A673 (cell line): ENCODE measurements at places on chromosomes 12 and 14.

DNA sequence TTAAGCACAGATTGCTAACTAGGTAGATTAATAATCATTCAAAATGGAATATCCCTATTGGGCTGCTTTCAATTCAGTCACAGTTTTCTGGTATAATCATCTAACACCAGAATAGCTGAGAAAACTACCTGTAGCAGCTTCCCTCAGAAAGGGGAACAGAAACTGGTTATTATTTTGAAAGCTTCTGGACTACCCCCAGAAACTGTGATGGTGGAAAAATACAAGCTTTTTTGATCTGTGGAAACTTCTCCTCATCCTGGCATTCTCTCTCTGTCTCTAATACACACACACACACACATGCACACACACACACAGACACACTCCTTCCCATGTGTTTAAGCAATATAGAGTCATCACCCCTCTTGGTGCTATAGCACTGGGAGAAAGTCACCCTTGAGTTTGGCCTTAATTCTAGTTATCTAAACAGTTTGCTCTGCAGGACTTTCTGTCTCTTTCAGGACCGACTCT lies 251.5 kb upstream of the LMO3 start:
- no peaks in the 10 kb centered on the region for H3K36me3 ChIP-seq
- no peaks in the 10 kb centered on the region for H3K27me3 ChIP-seq
- no peaks in the 10 kb centered on the region for H3K4me1 ChIP-seq

- DNase-seq: no peak
- no peaks in the 10 kb centered on the region for H3K36me3 ChIP-seq
- no peak overlapping the region for H3K4me3 ChIP-seq
- H3K4me1 ChIP-seq: peaks cover 14% of the 10 kb centered on the region
These were observed 30.3 kb downstream of the FBXL14 start for GRCh38 chr12:1564067-1564466.

- H3K36me3 ChIP-seq: peaks cover 40% of the 10 kb centered on the region
- H3K4me1 ChIP-seq: no peaks in the 10 kb centered on the region
- no peak overlapping the region for H3K4me3 ChIP-seq
- H3K27ac ChIP-seq: no peak overlapping the region
- no peak for DNase-seq
These were observed 70.1 kb upstream of the STRN3 start for GRCh38 chr14:31096255-31096654.

GRCh38 chr14:69693801-69694729 lies 72.9 kb upstream of the SRSF5 start:
- H3K27me3 ChIP-seq: no peaks in the 10 kb centered on the region
- no peak for DNase-seq
- no peak overlapping the region for H3K4me3 ChIP-seq
- H3K36me3 ChIP-seq: no peaks in the 10 kb centered on the region
- peak overlapping the region; percentile 25 for H3K27ac ChIP-seq

- H3K36me3 ChIP-seq: no peaks in the 10 kb centered on the region
- no peaks in the 10 kb centered on the region for H3K4me1 ChIP-seq
- H3K27ac ChIP-seq: no peak overlapping the region
These were observed 338.1 kb upstream of the SEL1L start for GRCh38 chr14:81871706-81872105.

GRCh38 chr14:77099425-77100167 lies 1.5 kb downstream of the CIPC start:
- H3K27ac ChIP-seq: peak overlapping the region; percentile 91
- peaks cover 17% of the 10 kb centered on the region for H3K4me1 ChIP-seq
- no peaks in the 10 kb centered on the region for H3K36me3 ChIP-seq
- no peaks in the 10 kb centered on the region for H3K27me3 ChIP-seq

DNA sequence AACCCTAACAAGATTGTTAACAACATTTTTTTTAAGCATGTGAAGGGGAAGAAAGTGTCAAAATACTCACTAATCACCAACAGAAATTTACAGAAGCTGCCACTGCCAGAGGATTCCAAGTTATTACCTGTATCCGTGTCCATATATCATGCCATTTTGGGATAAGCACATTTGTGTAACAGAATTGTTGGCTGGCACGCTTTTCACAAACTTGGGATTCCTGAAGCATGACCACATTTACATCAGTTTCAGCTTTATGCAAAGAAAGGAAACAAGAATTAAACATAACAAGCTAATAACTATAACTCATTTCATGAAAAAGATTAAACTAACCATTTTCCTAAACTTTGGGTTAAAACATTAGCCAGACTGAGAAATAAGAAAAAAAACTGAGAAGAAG lies 5.9 kb downstream of the NEMP1 start:
- H3K36me3 ChIP-seq: peaks cover 60% of the 10 kb centered on the region
- H3K27me3 ChIP-seq: no peaks in the 10 kb centered on the region
- H3K4me3 ChIP-seq: no peak overlapping the region

DNA sequence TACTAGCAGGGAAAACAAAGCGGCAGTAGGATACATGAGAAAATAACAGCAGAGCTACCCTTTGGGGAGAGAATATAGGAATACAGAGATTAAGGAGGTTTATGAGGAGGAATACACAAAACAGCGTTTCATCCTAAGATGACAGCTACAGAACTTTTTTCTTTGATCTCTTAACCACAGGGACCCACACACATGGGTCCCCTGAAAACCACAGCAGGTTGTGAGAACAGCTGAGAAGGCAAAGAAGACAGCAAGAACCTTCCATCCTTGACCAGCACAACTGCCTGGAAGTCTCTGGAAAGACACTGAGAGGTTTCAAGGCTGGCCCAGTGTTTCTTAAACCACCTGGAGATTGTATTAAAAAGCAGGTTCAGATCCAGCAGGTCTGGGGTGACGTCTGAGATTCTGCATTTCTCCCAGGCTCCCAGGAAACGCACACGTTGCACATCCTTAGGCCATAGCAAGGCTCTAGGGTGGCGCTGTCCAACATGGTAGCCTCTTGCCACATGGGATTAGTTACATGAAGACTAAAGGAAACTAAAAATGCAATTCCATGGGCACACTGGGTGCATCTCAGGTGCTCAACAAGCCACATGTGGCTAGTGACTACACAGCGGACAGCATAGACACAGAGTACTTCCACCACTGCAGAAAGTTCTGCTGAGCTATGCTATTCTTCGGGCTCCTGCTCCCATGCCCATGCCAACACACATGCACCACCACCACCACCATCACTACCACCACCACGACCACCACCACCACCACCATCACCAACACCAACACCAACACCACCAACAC lies 92.3 kb downstream of the FOXN3 start:
- H3K4me1 ChIP-seq: no peaks in the 10 kb centered on the region
- DNase-seq: no peak
- H3K4me3 ChIP-seq: no peak overlapping the region

DNA sequence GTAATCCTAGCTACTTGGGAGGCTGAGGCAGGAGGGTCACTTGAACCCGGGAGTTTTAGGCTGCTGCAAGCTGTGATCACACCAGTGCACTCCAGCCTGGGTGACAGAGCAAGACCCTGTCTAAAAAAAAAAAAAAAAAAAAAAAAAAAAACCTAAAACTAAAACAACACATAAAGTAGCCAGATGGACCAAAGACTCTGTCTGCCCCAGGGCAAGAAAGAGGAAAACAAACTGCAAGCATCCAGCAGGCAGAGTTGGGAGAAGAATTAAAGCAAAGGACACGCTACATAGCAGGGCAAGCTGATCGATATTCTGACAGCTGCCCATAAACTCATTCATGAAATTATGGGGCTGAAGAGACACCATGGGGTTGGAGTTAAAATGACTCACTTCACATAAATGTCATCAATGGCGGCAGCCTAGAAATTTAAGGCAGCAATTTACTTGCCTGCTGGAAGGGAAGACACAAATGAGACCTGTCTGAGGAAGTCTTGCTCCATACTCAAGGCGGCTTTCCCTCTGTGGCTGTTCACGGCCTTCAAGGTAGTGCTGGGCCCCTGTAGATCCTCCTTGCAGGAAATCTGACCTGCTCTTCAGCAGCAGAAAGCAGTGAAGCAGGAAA lies 259.1 kb upstream of the FKBP4 start:
- H3K4me1 ChIP-seq: no peaks in the 10 kb centered on the region
- H3K27me3 ChIP-seq: no peaks in the 10 kb centered on the region
- DNase-seq: peak; percentile 46
- H3K27ac ChIP-seq: no peak overlapping the region

DNA sequence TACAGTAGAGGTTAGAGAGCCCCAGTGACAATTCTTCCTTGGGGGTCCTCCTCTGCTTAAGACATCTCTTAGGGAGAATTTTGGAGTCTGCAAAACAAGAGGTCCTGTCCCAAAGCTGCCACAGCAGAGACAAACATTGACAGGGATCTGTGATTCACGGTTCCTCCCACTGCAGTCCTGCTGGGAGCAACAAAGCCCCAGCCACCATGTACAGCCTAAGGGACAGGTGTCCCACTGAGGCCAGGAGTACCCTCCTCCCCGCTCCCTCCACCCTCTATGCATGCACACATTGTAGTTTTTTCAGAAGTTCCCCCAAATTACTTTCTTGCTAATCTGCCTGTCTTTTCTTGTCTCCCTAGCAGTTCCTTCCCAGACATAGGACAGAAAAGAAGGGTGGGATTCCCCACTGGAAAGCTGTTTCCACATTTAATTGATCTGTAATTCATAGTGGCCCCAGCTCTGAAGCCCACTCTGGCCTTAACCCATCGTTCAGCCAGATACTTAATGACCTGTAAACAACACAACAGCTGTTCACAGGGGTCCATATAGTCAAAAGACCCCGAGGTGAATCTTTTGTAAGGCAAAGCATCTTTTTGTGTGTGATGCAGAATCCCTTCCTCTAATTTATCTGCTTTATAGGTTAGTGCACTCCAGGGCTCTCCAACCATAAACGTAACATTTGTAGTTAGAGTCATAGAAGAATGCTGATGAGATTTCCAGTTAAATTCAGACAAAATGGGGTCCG lies 13.9 kb upstream of the PRICKLE1 start:
- H3K27me3 ChIP-seq: no peaks in the 10 kb centered on the region
- no peaks in the 10 kb centered on the region for H3K4me1 ChIP-seq
- H3K27ac ChIP-seq: no peak overlapping the region
- DNase-seq: no peak
- no peak overlapping the region for H3K4me3 ChIP-seq
